ENCODE measurements at places on chromosomes 3 and 15. TPM values are rescaled to one million over a fixed set of nuclear protein-coding genes. Genes with fewer than 3 reads are reported as not detected.

DNA sequence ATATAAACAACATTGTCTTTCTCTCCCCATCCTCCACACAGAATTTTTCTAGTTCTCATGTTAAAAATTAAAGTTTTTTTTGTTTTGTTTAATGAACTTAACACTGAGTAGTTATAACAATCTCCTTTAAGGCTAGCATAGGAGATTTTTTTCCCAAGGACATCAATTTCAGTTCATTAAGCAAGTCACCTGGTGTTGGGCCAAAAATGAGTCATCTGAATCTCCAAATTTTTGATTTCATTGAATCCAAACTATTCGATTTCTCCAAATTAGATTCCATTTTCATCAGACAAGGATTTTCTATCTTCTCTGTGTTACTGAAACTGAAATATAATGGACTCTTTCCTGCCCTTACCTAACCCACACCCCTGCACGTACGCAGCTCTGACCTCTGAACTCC is 631.4 kb upstream of the MDFIC2 start:
- DNase-seq: no peak

DNA sequence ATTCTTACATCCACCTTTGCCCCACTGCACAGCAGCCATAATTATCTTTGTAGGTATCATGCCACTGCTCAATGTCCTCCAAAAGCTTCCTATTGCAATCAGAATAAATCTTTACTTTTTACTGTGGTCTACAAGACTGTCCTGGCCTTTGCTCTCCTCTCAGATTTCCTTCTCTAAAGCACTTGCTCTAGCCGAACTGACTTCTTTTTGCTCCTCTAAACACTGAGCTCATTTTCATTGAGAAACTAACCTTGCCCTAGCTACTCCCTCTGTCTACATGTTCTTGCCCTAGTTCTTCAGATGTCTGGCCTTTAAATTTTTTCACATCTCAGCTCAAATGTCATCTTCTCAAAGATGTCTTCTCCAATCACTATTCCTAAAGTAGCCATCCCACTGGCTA is 342.8 kb downstream of the TBC1D5 start:
- no peak for DNase-seq

- no peak for DNase-seq
These were observed 169.2 kb upstream of the ADAMTS9 start for GRCh38 chr3:64856977-64857516.

- DNase-seq: no peak
These were observed 106.6 kb upstream of the PTPRG start for GRCh38 chr3:61454801-61455200.

GRCh38 chr3:132394320-132394719 is 23.0 kb upstream of the DNAJC13 start:
- no peak for DNase-seq

GRCh38 chr15:82186719-82187406 is 75.7 kb downstream of the EFL1 start:
- DNase-seq: no peak

The AMIGO3 gene
- not detected for total RNA-seq

The CLRN1 gene
- total RNA-seq: not detected

The ACAA1 gene
- 60.8 TPM for total RNA-seq

The CHCHD6 gene
- total RNA-seq: 24.8 TPM

The ATP13A5 gene
- not detected for total RNA-seq

The PODXL2 gene
- 25.1 TPM for total RNA-seq

The GOLGA8S gene
- not detected for total RNA-seq

Measured in HepG2 (cell line).